ENCODE measurements at places on chromosomes 3 and 15.

GRCh38 chr3:129827765-129828164 is 65.7 kb downstream of the TMCC1 start:
- peak; percentile 27 for DNase-seq

DNA sequence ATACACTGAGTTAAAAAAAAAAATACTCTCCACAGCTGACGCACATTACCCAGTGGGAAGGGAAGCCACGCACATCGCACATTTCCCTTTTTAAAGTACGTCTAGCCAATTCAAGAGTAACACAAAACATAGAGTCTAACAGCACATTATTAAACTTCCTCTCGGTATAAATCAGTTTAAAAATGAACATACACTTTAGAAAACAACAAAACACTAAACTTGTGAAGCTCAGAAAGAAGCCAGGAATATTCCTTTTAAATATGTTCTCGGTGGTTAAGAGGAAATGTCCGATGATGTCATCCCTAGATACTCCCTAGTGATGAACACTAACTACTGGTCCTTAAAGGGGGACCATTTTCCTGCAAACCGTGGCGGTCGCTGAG is 721 bp downstream of the MYEF2 start:
- peak; percentile 18 for DNase-seq

DNA sequence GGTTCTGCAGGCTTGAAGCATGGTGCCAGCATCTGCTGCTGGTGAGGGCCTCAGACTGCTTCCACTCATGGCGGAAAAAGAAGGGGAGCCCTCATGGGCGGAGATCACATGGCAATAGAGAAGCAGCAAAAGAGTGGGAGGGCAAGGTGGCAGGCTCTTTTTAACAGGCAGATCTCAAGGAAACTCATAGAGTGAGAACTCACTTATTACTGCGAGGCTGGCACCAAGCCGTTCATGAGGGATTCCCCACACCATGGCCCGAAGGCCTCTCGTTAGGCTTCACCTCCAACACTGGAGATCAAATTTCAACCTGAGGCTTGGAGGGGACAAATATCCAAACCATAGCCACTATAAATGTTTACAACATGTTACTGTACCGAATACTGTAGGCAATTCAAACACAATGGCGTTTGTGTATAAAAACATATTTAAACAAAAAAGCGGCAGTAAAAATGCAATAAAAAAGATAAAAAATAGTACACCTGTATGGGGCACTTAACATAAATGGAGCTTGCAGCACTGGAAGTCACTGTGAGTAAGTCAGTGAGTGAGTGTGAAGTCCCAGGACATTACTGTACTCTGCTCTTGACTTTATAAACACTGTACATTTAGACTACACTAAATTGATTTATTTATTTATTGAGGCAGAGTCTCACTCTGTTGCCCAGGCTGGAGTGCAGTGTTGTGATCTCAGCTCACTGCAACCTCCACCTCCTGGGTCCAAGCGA is 18.8 kb upstream of the MOBP start:
- DNase-seq = no peak

DNA sequence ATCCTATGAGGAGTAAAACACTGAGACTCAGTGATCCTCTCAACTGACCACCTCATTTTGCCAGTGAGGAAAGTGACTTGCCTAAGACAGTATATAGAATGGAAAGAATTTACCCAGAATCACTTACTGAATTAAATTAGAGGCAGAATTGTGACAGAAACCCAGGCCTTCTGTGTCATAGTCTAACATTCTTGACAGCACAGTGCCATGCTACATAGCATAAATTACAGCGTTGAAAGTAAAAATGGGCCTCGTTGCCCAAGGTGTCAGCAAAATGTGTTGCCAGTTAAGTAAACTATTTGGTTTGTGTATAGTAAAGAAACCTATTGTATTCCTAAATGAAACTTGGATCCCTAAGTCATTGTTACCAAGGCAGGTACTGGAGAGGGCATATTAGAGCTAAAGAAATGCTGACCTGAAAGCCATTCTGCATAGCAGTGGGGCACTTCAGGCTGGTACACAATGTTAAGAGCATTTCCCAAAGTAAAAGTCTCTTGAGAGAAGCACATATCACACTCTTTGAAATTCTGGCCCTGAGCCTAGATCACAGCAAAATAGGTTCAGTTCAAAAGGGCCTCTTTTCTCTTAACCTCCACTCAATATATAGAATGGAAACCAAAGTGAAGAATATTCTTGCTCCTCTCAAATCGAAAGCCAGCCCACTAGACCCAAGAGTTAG is 53.8 kb downstream of the HMG20A start:
- no peak for DNase-seq

DNA sequence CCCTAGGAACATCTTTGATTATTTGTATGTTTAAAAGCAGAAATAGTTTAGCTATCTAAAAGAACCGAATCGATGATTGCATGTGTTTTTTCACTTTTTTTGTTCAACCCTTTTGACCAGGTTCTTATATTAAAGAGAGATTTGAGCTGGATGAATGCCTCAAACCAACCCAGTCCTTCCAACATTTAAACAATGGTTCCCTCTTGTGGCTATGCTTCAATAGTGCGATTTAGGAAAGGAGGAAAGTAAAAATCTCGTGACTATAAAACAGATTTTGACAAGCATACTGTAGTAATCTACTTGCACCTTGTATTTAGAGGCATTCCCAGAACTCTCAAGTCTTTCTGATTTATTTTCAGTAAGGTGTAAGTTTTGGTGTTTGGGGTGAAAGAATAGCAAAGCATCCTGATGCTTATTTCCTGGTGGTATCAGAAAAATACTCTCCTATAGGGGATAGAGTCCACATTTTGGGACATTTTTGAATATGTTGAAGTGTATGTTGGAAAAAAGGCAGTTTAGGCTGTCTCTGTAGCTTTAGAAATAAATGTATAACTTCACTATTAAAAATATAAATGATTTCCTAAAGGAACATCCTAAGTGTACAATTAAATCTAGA is 159.6 kb upstream of the KCNH8 start:
- no peak for DNase-seq

- no peak for DNase-seq
Observed at GRCh38 chr3:40996382-40996781, 202.9 kb upstream of the CTNNB1 start.

- DNase-seq = no peak
Observed at GRCh38 chr3:69033470-69033869, 18.7 kb downstream of the TMF1 start.

DNA sequence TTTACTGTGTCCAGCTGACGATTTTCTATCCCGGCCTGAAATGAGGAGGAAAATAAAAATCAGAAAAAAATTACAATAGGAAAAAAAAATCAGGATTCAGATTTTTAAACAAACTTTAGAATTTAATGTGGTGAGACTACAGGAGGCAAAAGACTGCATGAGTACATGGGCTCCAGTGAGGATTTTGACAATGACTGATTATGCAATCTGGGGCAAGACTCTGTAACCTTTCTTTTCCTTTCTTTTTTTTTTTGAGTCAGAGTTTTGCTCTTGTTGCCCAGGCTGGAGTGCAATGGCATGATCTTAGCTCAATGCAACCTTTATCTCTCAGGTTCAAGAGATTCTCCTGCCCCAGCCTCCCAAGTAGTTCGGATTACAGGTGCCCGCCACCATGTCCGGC is 29.9 kb downstream of the SPG11 start:
- DNase-seq = no peak

- DNase-seq = no peak
Observed at GRCh38 chr15:67446449-67446848, 74.5 kb upstream of the C15orf61 start.

GRCh38 chr3:24923570-24923969 is 428.9 kb upstream of the THRB start:
- DNase-seq = no peak
